ENCODE measurements at places on chromosomes 6 and 20. TPM values are rescaled to one million over a fixed set of nuclear protein-coding genes. Genes with fewer than 3 reads are reported as not detected.

The RHAG gene
- total RNA-seq = not detected

DNA sequence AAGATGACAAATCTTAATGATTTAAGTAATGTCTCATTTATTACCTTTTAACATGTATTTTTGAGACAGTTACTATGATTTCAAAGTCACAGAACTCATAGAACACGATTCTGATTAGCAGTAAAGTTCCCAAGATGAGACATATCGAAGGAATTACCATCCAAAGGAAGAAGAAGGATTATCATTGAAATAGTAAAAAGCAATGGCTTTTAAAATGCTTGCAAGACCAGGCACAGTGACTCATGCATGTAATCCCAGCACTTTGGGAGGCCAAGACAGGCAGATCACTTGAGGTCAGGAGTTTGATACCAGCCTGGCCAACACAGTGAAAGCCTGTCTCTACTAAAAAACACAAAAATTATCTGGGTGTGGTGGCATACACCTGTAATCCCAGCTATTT, 219.2 kb downstream of the KHDC1L start:
- DNase-seq = no peak

GRCh38 chr6:165478581-165478980, 169.2 kb upstream of the C6orf118 start:
- DNase-seq = no peak

GRCh38 chr6:87534377-87535047, 55.3 kb downstream of the RARS2 start:
- no peak for DNase-seq

GRCh38 chr6:130517444-130517931, 151.7 kb downstream of the TMEM200A start:
- no peak for DNase-seq

All from CD8-positive, alpha-beta memory T cell (primary cell).